ENCODE measurements at places on chromosomes 1 and 21.

DNA sequence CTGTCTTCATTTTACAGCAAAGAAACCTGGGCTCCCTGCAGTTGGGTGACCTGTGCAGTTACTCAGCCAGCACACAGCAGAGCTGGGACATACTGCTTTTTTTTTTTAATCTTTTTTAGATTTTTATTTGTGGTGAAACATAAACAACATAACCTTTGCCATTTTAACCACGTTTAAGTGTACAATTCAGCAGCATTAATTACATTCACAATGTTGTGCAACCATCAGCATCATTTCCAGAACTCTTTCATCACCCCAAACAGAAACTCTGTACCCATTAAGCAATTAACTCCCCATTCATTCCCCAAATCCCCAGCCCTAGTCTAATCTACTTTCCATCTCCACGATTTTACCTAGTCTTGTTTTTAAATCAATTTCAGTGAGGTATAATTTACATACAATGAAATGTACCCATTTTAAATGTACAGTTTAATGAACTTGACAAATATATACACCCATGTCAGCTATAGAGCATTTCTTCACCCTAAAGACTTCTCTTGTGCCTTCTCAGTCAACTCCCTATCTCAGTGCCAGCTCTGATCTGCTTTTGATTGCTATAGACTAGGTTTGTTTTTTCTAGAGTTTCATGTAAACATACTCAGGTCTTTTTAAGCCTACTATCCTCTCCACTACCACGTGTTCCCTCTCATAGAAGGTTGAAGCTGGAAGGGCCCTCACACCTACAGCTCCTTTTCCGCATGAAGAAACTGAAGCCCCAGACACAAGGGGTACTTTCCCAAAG is 37.8 kb upstream of the C8B start:
- H3K36me3 ChIP-seq, result no peaks in the 10 kb centered on the region
- H3K4me1 ChIP-seq, result no peaks in the 10 kb centered on the region
- H3K4me3 ChIP-seq, result no peak overlapping the region
- no peaks in the 10 kb centered on the region for H3K27me3 ChIP-seq
- no peak overlapping the region for H3K27ac ChIP-seq

DNA sequence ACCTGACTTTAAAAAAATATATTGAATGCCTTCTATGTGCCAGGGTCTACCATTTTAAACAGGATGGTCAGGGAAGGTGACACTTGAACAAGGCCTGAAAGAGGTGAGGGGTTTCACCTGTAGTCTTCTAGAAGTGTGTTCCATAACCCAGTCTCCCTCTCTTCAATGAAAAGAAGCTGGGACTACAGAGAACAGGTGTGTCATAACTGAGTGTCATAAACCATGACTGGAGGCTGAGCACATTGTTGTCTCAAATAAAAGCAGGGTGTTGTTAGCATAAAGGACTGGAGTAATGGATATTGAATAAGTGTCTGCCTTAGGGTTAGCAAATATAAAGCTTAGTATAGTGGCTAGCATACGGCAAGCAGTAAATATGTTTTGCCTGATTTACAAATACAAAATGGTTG is 65.4 kb downstream of the SYDE2 start:
- no peak overlapping the region for H3K4me3 ChIP-seq
- DNase-seq, result no peak
- no peaks in the 10 kb centered on the region for H3K36me3 ChIP-seq

DNA sequence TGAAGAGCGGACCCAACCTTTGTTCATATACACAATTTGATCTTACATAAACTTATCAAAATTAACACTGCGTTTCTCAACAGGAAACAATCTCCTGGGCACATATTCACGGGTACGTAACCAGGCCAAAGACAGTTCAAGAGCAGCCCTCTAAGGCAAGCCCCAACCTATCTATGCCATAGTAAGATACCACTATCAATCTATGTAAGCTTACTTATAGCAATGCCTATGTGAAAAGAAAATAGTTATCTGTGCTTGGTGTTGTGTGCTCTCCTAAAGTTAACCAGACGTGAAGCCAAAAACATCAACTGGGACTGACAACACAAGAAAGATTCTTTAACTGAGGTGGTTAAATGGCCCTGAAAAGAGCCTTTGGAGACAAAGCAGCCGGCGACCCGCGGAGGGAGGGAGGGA is 49.4 kb upstream of the BOLA1 start:
- H3K27ac ChIP-seq, result peak overlapping the region; percentile 87
- peak overlapping the region; percentile 57 for H3K4me3 ChIP-seq
- no peaks in the 10 kb centered on the region for H3K27me3 ChIP-seq
- peaks cover 5% of the 10 kb centered on the region for H3K36me3 ChIP-seq

GRCh38 chr1:213409971-213410370 is 358.9 kb downstream of the RPS6KC1 start:
- no peak for DNase-seq
- no peaks in the 10 kb centered on the region for H3K4me1 ChIP-seq
- no peak overlapping the region for H3K27ac ChIP-seq
- no peaks in the 10 kb centered on the region for H3K36me3 ChIP-seq

- H3K27ac ChIP-seq, result no peak overlapping the region
- H3K27me3 ChIP-seq, result no peaks in the 10 kb centered on the region
- no peaks in the 10 kb centered on the region for H3K36me3 ChIP-seq
- no peaks in the 10 kb centered on the region for H3K4me1 ChIP-seq
Measured at GRCh38 chr1:219460896-219461815, 151.7 kb downstream of the ZC3H11B start.

GRCh38 chr1:158101927-158102326 is 78.8 kb upstream of the CD1D start:
- H3K4me1 ChIP-seq, result no peaks in the 10 kb centered on the region
- H3K27me3 ChIP-seq, result no peaks in the 10 kb centered on the region
- no peaks in the 10 kb centered on the region for H3K36me3 ChIP-seq
- no peak for DNase-seq
- no peak overlapping the region for H3K27ac ChIP-seq

DNA sequence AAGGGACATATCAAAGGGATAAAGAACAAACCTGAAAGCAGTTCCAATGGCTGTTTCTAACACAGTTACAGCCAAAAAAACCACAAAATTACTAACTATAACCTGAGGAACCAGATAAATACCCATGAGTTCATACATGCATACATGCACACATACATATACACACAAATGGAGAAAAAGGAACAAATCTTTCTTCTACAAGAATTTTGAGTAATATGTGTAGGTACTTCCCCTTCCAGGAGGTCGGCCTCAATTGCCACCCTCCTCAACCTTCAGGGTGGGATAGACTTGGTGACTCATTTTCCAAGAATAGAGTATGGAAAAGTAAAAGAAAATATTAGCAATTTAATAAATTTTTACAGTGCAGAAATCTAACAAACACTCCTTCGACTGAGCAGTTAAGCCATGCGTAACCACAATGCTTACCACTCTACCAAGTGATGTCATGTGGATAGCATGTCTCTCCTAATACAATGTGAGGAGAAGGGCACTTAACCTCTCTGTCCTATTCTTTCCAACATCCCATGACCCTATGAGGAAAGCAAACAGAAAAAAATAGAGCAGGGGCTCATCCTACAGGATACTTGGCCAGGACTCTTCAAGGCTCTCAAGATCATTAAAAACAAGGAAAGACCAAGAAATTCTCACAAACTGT is 243.0 kb upstream of the RUNX1 start:
- H3K36me3 ChIP-seq, result no peaks in the 10 kb centered on the region
- H3K27me3 ChIP-seq, result no peaks in the 10 kb centered on the region
- no peak overlapping the region for H3K4me3 ChIP-seq
- H3K4me1 ChIP-seq, result no peaks in the 10 kb centered on the region
- DNase-seq, result no peak

DNA sequence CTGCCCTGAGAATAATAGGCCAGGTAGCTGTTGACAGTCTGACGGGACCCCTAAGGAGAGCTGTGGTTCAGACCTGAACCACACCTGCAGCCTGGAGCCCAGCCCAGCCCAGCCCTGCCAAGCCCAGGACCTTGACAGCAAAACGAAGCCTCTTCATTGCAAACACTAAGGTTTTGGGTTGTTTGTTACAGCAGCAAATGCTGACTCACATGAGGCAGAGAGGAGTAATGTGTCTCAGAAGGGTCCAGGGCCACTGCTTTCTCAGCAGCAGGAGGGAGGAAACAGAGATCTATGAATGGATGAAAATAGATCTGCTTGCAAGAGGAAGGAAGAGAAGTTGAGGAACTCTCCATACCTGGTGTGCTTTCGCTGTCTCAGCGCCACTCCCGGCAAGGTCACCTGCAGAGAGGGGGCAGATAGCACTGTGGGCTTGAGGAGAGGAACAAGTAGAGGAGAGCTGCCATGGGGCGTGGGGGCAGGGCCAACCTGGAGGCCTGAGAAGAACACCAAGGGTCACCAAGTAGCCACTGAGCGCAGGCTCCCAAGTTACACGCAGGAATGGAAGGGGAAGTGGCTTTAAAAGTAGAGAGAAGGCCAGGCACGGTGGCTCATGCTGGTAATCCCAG is 127.2 kb downstream of the ZNF281 start:
- no peaks in the 10 kb centered on the region for H3K4me1 ChIP-seq
- DNase-seq, result no peak
- H3K27ac ChIP-seq, result no peak overlapping the region
- H3K27me3 ChIP-seq, result no peaks in the 10 kb centered on the region
- no peak overlapping the region for H3K4me3 ChIP-seq

DNA sequence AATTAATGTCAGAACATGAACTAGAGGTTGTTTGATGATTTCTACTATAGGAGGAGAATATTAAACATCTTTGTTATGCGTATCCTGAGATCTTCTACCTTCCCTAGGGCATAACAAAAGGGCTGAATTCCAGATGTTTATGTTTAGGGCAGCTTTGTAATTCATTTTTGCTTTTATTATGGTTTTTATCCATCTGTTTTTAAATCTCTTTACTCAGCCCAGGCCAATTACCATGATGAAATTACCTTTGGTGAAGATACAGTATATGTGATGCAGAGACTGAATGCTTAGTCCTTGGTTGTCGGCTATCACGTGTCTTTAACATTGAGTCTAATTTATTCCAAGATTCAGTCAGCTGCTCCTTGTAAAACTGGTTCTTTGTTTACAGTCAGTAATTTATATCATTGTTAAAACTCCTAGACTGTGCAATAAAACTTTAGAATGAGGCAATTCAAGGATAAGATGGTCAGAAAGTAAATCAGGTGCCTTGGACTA is 176.9 kb downstream of the CTH start:
- no peak for DNase-seq
- no peaks in the 10 kb centered on the region for H3K27me3 ChIP-seq
- H3K36me3 ChIP-seq, result no peaks in the 10 kb centered on the region

- no peaks in the 10 kb centered on the region for H3K4me1 ChIP-seq
- no peak for DNase-seq
- no peaks in the 10 kb centered on the region for H3K36me3 ChIP-seq
- no peaks in the 10 kb centered on the region for H3K27me3 ChIP-seq
Measured at GRCh38 chr21:45862543-45863207, 118.9 kb upstream of the COL6A1 start.

DNA sequence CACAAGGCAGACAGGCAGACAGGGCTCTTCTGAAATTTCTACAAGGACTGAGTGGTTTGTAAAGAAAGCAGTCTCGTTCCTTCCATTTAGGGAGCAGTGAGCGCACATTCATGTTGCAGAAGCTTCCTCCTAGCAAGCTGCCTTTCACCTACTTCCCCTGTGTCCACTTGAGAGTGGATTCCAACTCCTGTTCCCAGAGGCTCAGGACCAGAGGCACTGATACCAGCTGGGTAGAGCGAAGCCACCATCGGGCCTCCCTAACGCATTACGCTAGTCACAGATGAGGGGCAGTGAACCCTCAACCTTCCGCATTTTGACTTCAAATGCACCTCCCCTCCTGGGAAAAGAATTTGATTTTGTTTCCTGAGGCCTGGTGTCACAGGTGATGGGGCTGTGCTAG is 215.8 kb downstream of the SIPA1L2 start:
- no peaks in the 10 kb centered on the region for H3K27me3 ChIP-seq
- peaks cover 25% of the 10 kb centered on the region for H3K36me3 ChIP-seq
- DNase-seq, result no peak
- no peak overlapping the region for H3K4me3 ChIP-seq
- H3K4me1 ChIP-seq, result no peaks in the 10 kb centered on the region

- H3K27me3 ChIP-seq, result no peaks in the 10 kb centered on the region
- DNase-seq, result no peak
- H3K4me1 ChIP-seq, result no peaks in the 10 kb centered on the region
- no peak overlapping the region for H3K27ac ChIP-seq
Measured at GRCh38 chr1:104466068-104466467, 716.4 kb downstream of the AMY1C start.

- no peaks in the 10 kb centered on the region for H3K4me1 ChIP-seq
- H3K27ac ChIP-seq, result no peak overlapping the region
- H3K4me3 ChIP-seq, result no peak overlapping the region
- DNase-seq, result no peak
Measured at GRCh38 chr21:31299291-31300147, 44.5 kb downstream of the TIAM1 start.

- H3K27ac ChIP-seq, result peak overlapping the region; percentile 91
- H3K4me3 ChIP-seq, result peak overlapping the region; percentile 61
- DNase-seq, result peak; percentile 84
- H3K4me1 ChIP-seq, result peaks cover 29% of the 10 kb centered on the region
- no peaks in the 10 kb centered on the region for H3K36me3 ChIP-seq
Measured at GRCh38 chr1:182614796-182615454, 10.7 kb upstream of the RGS16 start.

GRCh38 chr1:161069731-161070270 is at the start of gene ARHGAP30:
TSS of gene ARHGAP30 (minus strand) at chr1:161069891. CDS start at chr1:161069624, 267 bp downstream.
- peak; percentile 92 for DNase-seq
- peak within 1 kb of the TSS; percentile 90 for H3K27ac ChIP-seq
- H3K4me1 ChIP-seq, result peaks cover 17% of the 10 kb centered on the region
- H3K27me3 ChIP-seq, result no peaks in the 10 kb centered on the region

- H3K36me3 ChIP-seq, result no peaks in the 10 kb centered on the region
- H3K27ac ChIP-seq, result no peak overlapping the region
- H3K4me3 ChIP-seq, result no peak overlapping the region
Measured at GRCh38 chr1:115373305-115373704, 35.3 kb upstream of the NGF start.

DNA sequence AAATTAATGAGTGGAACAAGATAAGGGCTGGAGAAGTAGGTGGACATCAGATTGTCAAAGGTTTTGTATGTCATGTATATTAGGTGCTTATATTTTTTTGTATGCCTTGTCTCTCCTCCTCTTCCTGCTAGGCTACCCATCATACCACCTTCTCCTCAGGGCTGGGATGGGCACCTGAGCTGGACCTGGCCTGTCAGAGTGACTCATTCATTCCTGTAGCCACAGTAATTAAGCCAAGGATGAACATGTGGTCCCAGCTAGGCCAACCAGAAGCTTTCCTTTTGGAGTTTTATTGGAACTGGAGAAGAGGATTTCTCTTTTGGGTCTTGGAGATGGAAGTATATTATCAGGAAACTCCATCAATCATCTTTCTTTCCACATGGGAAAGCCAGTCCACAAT is 21.2 kb downstream of the PTGS2 start:
- no peaks in the 10 kb centered on the region for H3K4me1 ChIP-seq
- H3K36me3 ChIP-seq, result no peaks in the 10 kb centered on the region
- no peak overlapping the region for H3K4me3 ChIP-seq
- no peak overlapping the region for H3K27ac ChIP-seq
- H3K27me3 ChIP-seq, result no peaks in the 10 kb centered on the region
- no peak for DNase-seq

GRCh38 chr1:184892116-184892515 is 82.2 kb downstream of the NIBAN1 start:
- H3K4me3 ChIP-seq, result no peak overlapping the region
- peaks cover 17% of the 10 kb centered on the region for H3K4me1 ChIP-seq
- H3K27me3 ChIP-seq, result no peaks in the 10 kb centered on the region
- no peak for DNase-seq
- no peaks in the 10 kb centered on the region for H3K36me3 ChIP-seq

GRCh38 chr1:29633771-29634170 is 397.4 kb downstream of the PTPRU start:
- no peak for DNase-seq
- H3K36me3 ChIP-seq, result no peaks in the 10 kb centered on the region
- H3K27me3 ChIP-seq, result no peaks in the 10 kb centered on the region
- H3K4me3 ChIP-seq, result no peak overlapping the region

GRCh38 chr1:183824291-183824690 is 19.4 kb downstream of the RGL1 start:
- H3K4me3 ChIP-seq, result no peak overlapping the region
- no peak for DNase-seq
- no peaks in the 10 kb centered on the region for H3K27me3 ChIP-seq
- no peaks in the 10 kb centered on the region for H3K36me3 ChIP-seq

Measured in lower lobe of right lung (tissue), 2 donors.